ENCODE measurements at places on chromosomes 3 and 15.

- no peak for DNase-seq
These were observed 50.0 kb upstream of the TRPM1 start for GRCh38 chr15:31151301-31152233.

GRCh38 chr15:32799936-32800535 lies 82.2 kb downstream of the GREM1 start:
- no peak for DNase-seq

DNA sequence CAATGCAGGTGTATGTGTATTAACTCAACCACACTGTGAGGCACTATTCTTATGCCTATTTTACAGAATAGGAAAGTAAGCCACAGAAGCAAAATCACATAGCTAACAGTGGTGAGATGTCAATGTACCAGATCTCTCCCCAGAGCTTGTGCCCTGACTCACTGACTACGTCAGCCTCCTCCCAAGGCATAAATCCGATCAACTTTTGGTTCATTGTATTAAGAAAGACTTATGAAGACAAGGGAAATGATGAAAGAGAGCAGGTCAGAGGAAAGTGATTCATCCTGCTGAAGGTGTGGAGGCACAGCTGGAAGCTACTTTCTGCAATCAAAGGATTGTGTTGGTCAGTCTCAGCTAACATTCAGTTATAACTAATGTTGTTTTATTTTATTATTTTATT lies 33.0 kb upstream of the SV2B start:
- DNase-seq = no peak

GRCh38 chr3:36697229-36698001 lies 66.9 kb downstream of the DCLK3 start:
- DNase-seq = no peak

- DNase-seq = no peak
These were observed 7.5 kb upstream of the APOD start for GRCh38 chr3:195591220-195591619.

DNA sequence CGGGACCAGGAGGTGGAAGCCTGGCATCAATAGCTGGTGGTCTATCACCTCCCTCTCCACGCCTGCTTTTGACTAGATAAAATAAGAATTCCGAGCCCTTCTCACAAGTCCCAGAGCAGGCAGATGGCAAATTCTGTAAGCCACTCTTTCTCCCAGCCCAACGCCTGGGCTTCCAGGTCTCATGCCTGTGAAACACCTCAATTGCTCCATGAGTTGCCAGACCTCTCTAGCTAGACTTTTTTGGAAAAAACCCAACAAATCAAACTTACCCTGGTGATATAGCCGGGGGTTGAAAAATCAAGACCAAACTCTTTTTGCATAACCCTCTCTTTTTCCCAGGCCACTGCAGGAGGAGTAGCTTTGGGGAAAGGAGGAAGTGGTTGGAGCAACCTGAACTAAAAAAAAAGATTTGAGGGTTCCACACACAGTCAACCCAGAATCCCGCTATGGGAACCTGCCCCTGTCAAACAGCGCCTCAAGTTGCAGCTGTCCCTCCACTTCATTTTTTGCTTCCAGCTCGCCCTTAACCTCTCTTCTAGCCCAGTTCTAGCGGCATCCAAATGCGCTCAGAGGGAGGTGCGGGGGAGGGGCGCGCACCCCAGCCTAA lies 7.0 kb downstream of the BHLHE40 start:
- no peak for DNase-seq

DNA sequence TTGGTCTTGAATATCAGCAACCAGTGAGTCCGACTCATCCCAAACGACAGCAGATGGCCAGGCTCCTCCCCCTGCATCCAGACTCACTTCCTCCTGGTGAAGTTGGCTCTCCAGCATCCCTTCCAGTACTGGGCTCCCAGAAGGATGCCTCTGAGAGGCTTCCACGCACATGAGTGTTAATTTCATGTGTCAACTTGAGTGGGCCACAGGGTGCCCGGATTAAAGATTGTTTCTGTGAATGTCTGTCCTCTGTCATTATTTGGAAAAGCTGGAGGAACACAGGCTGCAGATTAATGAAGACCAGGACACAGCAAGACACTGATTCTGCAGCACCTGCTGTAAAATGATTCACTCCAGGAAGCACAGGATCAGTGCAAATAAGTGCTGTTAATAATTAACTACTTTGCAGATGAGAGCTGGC lies 99.8 kb downstream of the ATP10A start:
- no peak for DNase-seq

GRCh38 chr15:58467722-58468423 lies 36.1 kb downstream of the LIPC start:
- peak; percentile 46 for DNase-seq

- DNase-seq = peak; percentile 14
These were observed 83.4 kb downstream of the EEFSEC start for GRCh38 chr3:128236657-128237056.

GRCh38 chr15:58336161-58336560 lies 95.6 kb upstream of the LIPC start:
- DNase-seq = no peak

DNA sequence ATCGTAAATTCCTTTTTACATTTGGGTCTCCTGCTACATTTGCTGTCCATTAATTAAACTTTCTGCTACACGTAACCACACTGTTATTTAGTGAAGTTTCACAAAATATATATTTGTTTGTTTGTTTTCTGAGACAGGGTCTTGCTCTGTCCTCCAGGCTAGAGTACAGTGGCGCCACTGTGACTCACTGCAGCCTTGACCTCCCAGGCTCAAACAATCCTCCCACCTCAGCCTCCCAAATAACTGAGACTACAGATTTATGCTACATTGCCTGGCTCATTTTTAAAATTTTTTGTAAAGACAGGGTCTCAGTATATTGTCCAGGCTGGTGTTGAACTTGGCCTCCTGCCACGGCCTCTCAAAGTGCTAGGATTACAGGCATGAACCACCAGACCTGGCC lies 20.5 kb downstream of the TOPBP1 start:
- no peak for DNase-seq

DNA sequence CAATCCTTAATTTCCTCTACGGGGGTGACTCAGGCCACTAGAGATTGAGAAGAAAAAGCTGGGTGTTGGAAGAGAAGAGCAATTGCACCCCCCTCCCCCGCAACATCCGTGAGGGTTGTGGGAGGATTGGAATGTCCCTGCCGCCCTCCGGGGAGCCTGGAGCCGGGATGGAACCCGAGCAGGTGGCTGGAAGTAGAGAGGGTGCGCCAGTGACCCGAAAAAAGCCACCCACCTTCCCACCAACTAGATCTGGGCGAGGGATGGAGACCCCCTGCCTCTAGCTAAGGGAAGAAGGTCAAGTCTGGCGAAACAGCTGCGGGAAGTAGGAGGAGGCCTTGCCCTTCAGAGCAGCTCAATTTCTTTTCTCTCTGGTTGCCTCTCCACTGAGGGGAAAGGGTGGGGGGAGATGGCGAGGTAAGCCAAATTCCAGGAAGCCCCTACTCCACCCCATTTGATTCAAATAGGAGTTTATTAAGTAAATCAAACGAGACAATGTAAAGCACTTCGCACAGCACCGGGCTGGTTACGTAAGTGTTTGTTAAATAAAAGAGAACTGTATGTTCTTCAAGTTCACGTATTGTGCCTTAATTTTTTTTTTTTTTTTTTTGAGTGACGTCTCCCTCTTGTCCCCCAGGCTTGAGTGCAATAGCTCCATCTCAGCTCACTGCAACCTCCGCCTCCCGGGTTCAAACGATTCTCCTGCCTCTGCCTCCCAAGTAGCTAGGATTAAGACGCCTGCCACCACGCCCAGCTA lies 1.1 kb upstream of the WWTR1 start:
- DNase-seq = no peak

- DNase-seq = no peak
These were observed 46.6 kb upstream of the CD47 start for GRCh38 chr3:108137460-108137814.

- no peak for DNase-seq
These were observed 1.5 kb downstream of the CMTM6 start for GRCh38 chr3:32500880-32501782.

DNA sequence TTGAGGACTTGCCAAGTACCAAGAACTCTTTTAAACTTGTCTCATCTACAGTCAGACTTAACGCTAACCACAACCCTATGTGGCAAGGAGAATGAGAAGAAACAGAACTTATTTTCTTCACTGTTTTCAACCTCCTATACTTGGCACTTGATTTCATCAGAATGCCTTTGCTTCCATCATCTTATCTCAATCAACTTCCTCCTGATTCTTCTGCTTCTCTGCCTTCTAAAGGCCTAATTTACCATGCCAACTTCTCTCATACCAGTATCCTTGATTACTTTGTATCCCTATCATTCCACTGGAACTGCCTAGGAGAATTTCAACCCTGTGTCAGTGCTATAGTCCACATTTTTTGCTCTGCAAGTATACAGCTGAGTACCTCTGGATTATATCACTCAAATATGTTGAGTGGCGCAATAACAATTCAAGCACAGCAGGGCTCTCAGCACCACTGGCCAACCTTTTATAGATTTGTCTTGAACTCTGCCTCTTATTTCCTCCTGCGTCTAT lies 413.6 kb downstream of the ROBO1 start:
- no peak for DNase-seq

DNA sequence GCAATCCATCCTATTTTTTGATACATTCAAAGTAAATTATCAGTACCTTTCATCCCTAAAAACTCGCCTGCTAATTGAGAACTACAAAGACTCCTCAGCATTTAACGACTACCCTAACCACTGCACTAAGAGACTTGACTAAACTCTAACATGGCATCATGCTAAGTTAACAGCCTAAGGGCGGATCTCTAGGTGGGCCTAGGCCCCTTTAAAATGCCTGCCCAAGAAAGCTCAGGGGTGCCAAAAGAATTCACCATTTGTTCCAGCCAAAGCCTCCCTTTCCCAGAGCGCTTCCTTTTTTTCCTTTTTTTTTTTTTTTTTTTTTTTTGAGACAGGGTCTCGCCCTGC lies 568 bp upstream of the NEK4 start:
- DNase-seq = no peak

DNA sequence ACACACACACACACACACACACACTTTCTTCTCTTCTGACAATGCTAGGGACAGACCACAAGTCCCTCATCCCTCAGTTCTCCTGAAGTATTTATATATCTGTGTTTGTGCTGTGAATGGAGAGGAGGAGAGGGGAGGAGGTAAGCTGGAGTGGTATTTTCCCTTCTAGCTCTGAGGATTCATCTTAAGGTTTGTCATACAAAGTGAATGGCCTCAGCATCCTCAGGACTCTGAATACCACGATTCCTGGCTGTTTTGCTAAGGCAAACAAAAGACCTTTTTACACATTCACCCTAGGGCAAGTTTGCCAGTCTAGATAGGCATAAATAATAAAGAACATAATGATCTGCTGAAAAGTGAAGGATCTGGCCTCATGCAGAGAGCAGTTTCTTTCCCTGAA lies 65.7 kb upstream of the CHMP2B start:
- DNase-seq = no peak

DNA sequence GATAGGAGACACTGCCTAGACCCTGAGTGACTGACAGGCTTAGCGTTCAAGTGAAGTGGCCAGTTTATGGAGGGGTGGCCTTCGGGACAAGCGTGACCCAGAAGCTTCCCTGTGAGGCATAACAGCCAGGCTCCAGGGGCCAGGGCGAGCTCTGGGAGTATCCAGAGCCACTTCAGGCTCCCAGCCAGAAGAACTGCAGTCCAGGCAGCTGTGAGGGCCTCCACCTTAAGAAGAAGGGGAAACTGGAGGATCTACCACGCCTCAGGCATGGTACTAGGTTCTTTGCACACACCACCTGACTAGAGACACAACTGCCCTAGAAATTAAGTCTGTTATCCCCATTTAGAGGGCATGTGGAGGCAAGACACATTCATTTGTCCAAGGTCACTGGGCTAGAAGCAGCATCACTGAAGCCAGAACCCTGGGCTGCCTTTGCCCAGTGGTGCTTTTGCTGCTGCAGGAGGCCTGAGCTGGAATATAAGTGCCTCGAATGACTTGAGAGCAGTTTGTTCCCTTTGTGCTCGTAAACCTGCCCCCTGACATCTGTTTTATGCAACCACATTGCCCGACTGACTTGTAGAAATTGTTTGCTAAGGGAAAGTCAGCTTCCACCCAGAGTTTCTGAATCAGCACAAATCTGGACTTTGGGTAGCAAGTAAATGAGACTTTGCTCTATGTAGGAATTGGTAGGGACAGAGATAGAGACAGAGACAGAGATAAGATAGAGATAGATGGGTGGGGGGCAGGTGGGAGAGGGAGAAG lies 23.3 kb downstream of the RASGRF1 start:
- DNase-seq = no peak

GRCh38 chr3:184040010-184040409 lies 8.5 kb downstream of the HTR3D start:
- no peak for DNase-seq

GRCh38 chr15:54101664-54102270 lies 123.5 kb downstream of the UNC13C start:
- DNase-seq = no peak

GRCh38 chr3:81931265-81932251 lies 170.1 kb upstream of the GBE1 start:
- no peak for DNase-seq

DNA sequence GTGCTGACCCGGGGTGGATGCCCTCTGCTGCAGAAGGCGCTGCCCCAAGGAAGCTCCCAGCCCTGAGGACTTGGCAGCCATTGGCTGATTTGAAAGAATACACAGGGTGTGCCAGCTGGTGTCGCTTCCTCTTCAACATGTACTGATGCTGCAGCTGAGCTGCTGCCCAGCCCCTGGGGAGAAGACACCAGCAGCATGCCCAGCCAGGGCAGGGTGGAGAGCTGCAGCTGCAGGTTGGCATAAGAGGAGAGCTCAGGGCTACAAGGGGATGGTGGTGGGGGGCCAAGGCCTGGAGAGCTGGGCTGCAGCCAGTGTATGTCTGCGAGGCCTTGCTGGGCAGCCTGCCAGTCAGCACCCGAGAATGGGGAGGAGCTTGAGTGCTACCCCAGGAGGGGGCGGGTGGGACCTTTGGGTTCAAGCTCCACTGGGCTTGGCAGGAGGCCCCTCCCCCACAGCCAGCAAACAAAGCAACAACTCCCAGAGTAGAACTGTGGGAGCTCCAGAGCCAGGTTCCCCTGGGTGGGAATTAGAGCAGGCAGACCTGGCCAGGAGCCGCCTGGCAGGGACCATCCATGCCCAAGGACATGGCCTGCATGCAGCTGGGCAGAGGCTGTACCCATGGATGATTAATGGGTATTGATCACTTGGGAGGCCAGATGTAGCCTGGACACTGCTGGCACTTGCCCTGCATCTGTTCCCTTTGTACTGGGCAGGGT lies 9.2 kb upstream of the SEMA4B start:
- peak; percentile 86 for DNase-seq

DNA sequence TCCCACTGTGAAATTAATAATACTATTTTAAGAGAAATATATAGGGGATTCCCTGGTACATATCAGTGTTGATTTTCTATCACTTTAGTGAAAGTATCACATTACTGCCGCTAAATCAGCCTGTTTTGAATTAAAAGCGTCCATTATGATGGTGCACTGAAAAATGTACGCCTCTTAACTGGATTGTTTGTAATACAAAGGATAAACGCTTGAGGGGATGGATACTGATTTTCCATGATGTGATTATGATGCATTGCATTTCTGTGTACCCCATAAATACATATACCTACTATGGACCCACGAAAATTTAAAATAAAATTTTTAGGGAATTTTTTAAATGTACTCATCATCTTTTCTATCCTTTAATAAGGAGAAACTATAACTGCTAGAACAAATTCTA lies 478.6 kb downstream of the MAGI1 start:
- no peak for DNase-seq

Data from liver (tissue), 10 donors.